ENCODE measurements at places on chromosomes 6 and 20. TPM values are rescaled to one million over a fixed set of nuclear protein-coding genes. Genes with fewer than 3 reads are reported as not detected.

- DNase-seq, result peak; percentile 66
These were observed 151.7 kb upstream of the OLIG3 start for GRCh38 chr6:137645850-137646249.

DNA sequence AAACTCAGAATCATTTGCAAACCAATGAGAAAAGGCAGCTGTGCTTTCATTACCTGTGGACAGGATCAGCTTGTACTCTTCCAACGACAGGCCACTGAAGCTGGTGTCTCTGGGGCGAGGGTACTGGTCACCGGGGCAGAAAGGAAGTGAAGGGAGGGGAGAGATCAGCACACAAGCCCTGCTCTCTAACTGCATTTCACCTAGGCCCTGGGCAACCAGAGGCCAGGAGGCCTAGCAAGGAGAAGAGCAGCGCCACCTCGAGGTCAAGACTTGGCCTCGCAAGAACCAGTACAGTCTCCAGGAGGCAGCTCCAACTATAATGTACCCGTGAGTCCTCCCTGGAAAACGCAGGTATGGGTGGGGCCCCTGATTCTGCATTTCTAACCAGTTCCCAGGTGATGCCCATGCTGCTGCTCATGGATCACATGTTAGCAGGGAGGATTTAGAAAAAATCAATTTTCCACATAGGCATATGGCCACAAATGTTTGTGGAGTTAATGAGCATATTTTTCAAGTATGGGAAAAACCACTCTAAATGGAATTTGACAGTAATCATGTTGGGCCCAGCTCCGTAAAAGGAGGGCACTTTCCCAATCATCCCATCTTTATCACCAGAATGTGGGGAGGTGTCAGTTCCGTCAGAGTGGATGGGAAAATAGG lies 11.0 kb downstream of the UQCC2 start:
- DNase-seq, result no peak

DNA sequence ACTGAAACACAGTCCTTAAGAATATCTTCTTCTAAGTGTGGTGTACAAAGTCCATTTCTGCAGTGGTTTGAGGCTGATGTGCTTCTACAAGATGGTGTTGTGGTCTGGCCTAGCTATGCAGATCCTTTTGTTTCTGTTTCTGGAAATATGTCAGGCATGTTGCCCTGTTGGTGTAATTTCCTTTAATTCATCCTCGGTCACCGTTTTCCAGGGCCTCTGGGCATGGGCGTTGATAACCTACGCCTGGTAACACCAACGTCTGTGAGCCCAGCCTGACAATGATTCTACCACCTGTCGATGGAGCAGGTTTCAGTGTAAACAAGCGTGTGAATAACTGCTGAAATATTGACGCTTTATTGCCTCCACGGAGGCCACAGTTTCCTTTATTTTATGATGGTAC lies 33.3 kb upstream of the AFDN start:
- no peak for DNase-seq

- no peak for DNase-seq
These were observed 53.2 kb downstream of the MRAP2 start for GRCh38 chr6:84086545-84087429.

GRCh38 chr20:57598060-57598459 lies 22.2 kb downstream of the ZBP1 start:
- DNase-seq, result no peak

DNA sequence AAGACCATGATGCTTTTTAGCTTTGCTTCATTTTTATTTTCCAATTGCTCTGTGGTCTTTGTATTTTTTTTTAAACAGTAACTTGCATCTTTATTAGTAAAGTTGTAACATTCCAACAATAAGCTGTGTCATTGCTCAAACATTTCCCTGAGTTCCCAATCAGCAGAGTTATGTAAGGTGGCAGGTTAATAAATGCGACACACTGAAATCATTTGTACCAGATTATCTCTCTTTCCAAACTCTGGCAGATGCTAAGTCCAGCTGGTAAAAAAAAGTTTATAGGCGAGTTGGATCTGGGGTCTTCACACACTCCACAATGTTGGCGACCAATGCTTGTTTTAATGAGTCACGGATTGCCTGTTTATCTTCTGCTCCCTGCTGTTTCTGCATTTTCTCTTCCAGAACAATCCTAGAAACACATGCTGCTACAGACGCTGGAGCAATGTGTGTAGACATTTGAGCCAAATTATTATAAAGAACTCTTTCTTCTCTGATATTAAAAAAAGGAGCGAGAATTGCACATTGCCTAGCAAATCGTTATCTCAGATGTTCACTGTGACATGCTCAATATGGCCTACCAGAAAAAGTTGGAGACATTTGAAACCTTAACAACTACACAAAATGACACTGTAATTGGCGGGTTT lies 113.6 kb upstream of the IFNGR1 start:
- no peak for DNase-seq

DNA sequence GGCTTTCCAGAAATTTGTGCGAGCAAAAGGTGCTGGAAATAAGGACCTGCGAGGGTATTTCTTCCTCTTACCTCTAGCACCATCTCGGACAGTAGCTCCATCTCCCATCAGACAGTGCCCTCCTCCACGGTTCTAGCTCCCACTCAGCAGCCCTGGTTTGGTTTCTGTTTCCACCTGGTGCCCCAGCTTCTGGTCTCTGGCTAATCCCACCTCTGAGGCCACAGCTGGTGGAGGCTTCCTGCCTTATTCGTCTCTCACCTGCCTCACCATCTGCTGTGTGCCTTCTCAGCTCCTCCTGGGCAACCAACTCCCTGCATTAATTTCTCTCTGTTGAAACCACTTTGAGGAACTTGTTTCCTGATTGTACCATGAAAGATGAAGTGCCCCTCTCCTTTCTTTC lies 162.4 kb upstream of the CDYL start:
- DNase-seq, result no peak

DNA sequence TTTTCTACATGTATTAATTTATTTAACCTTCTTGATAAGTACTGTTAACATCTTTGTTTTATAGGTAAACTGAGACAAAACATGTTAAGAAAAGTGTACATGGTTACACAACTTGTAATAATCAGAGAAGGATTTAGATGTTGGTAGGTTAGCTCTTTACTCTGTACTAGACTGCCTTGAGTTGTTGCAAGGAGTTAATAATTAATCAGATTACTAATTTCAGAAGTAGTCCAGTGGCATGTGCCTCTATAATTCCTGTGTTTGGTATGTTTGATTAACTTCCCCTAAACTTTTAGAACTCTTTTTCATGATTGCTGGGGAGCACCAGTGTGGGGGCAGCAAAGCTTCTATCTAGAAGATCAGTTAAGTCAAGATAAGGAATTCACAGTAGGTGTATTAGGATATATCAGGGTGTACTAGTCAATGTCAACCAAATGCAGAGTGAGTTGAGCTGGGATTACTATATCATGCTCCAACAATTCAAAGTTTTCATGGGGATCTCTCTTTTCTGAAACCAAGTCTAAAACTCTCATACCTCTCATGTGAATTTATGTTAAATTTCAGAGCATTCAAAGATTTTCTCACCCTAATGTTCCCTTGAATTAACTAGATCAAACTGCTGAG lies 129.7 kb upstream of the AHI1 start:
- DNase-seq, result no peak

DNA sequence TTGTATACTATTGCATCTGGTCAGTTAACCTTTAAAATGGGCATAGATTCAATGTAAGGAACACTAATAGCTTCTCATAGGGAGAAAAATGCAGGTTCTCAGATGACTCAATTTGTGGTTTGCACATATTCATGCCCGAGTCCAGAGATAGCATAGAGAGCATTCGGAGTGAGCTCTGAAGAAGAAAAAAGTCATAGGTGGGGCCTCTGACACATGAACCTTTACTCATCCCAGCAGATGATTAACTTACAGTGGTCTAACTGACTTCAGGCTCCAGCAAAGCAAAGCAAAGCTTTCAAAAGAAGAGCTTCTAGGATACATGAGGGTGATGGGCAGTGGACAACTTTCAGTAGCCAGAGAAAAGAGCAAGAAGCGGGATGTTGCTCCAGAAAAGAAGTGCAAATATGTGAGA lies 55.3 kb upstream of the BTN3A2 start:
- no peak for DNase-seq

- DNase-seq, result no peak
These were observed 80.8 kb downstream of the RPP40 start for GRCh38 chr6:4923081-4923480.

GRCh38 chr6:54601600-54602300 lies 244.8 kb upstream of the FAM83B start:
- no peak for DNase-seq

- DNase-seq, result no peak
These were observed 11.0 kb upstream of the RAD21L1 start for GRCh38 chr20:1214838-1215261.

- no peak for DNase-seq
These were observed 26.3 kb downstream of the HECA start for GRCh38 chr6:139161169-139161568.

DNA sequence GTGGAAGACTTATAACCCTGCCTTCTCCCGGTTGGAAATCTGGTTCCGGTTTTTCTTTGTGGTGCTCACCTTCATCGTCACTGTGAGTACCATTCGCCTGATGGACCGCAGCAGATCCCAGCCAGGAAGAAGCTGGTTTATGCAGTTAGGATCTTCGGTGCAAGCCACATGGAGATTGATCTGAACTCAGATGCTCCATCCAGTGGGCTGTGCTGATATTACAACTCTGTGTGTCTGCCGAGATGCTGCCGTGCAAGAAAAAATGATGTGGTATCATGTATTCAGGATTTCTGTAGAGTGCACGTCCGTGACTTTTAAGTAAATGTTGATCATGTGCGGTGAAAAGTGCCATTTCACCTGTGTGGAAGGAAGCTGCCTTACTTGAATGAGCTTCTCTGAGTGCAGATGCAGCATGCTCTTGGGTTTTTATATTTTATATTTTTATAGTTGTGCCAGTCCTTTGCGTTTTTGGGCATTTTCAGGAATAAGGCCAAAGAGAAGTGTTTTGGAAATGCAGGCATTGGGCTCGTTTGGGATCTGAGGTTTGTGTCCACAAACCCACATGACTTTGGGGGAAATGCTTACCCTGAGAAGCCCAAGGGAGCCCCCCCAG lies 39.2 kb downstream of the DYNLT1 start:
- no peak for DNase-seq

GRCh38 chr6:11096109-11096508 lies 2.5 kb downstream of the SMIM13 start:
- DNase-seq, result no peak

GRCh38 chr6:146913842-146914488 lies 290.3 kb upstream of the STXBP5 start:
- DNase-seq, result peak; percentile 90

Gene C6orf132
- 2.3 TPM for total RNA-seq

Gene MAP7
- 3.1 TPM for total RNA-seq

Gene SLC17A3
- total RNA-seq, result not detected

Gene MATN4
- total RNA-seq, result 0.29 TPM

Gene FRS3
- 4.2 TPM for total RNA-seq

Gene NSFL1C
- 58.7 TPM for total RNA-seq

Gene TBCC
- total RNA-seq, result 16.2 TPM

Gene OXT
- not detected for total RNA-seq

Gene CST7
- total RNA-seq, result 3.4 TPM

Gene MSH5
- 9.8 TPM for total RNA-seq

Measured in posterior vena cava (tissue), 2 donors.